ENCODE measurements at places on chromosomes 7 and 10.
A peak's percentile ranks its signal among the peaks of the same experiment; 100 is the strongest.

- DNase-seq: no peak
Observed at GRCh38 chr10:52257692-52258075, 56.4 kb upstream of the DKK1 start.

GRCh38 chr10:99304862-99305229 lies 24.3 kb upstream of the CNNM1 start:
- DNase-seq: no peak

- no peak for DNase-seq
Observed at GRCh38 chr10:3179174-3179573, 6.6 kb upstream of the PITRM1 start.

GRCh38 chr10:6473430-6473829 lies 106.6 kb downstream of the PRKCQ start:
- peak; percentile 5 for DNase-seq

DNA sequence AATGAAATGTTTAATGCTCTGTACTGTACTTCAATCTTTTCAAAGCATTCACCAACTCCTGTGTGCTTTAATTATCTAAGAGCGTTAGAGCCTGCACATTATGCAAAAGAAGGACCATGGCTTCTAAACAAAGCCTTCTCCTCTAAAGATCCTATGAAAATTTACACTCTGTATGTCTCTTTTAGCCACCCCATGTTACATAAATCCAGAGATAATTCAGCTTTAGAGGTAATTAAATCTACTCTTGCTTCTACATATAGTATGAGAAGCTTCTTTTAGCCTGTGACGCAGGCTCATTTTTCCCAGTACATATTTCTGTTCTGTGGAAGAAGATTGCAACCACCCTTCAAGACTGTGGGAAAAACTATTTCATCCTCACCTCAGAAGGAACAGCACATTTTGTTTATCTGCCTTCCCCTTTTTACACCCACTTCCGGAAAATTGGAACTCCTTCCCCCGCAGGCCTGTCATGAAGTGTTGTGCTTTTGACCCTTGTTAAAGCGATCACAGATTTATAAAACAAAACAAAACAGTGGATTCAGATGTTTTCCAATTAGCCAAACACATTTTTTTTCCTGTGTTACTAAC lies 8.1 kb upstream of the TAS2R16 start:
- DNase-seq: no peak

- DNase-seq: no peak
Observed at GRCh38 chr7:40482845-40483244, 348.0 kb downstream of the SUGCT start.

DNA sequence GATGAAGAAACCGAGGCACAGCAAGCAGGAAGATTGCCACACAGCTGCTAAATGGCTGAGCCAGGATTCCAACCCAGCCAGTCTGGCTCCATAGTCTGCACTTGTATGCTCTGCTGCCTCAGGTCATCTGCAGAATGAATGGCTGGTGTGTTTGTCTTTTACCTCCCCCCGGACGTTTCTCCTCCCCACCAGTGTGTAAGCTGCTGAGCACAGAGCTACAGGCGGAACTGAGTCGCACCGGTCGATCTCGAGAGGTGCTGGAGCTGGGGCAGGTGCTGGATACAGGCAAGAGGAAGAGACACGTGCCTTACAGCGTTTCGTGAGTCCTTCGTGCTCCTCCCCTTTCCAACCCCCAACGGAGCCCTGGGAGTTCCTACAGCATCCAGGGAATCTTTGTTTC lies 2.6 kb downstream of the CNPY4 start:
- no peak for DNase-seq

GRCh38 chr7:34140066-34140465 lies 234.7 kb downstream of the BMPER start:
- no peak for DNase-seq

- DNase-seq: no peak
Observed at GRCh38 chr7:119281181-119281846, 991.7 kb upstream of the KCND2 start.

DNA sequence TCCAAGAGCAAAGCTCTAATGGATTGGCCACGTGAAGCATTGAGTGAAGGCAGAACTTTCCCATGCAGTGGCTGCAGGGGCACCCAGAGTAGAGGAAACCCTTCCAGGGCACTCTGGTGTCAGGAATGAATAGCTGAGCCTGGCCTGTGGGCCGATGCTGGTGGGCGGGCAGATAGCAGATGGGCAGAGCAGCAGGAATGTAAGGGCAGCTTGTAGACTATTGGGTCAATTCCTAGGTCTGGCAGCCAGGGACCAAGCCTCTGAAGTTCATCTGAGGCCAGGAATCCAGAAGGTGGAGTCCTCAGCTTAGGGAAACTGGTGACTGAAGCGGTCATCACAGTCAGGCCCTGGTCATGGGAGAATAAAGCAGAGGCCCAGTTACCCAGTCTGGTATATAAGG lies 115.4 kb downstream of the TMEM178B start:
- no peak for DNase-seq

GRCh38 chr10:12602521-12602920 lies 253.2 kb downstream of the CAMK1D start:
- no peak for DNase-seq

DNA sequence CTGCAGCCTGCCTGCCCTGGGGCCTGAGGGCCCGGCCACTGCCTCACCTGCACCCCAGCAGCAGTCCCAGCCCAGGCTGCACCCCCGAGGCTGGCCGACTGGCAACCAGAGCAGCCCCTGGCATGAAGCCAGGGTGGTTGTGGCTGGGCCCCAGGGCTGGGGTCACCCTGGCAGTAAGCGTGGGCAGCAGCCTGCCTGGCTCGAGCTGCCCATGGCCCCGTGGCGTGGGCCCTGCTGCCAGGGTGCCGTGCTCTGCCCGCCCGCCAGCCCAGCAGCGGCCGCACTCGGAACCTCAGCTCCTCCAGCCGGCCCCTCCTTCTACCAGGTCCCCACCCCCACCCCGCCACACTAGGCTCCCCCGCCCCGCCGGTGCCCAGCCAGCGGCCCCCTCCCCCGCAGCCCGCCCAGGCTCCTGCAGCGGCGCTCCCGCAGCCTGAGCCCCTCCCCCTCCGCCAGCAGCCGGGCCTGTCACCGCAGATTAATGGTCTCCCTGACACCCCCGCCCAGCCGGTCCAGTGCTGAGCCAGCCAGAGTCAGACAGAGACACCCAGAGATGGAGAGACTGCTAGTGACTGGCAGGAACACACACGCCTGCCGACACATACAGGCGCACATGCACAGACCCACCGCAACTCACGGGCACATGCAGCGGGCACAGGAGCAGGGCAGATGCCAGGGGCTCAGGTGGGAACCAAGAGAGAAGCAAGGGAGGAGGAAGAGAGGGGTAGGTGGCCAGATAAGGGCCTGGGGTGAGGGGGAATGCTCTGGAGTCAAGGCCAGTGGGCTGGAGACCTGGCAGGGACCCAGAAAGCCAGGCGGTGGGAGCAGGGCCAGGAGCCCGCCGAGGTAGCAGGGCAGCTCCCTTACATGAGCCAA lies 22.4 kb downstream of the KCNH2 start:
- no peak for DNase-seq

- no peak for DNase-seq
Observed at GRCh38 chr10:102634686-102635085, 9.6 kb upstream of the TRIM8 start.

DNA sequence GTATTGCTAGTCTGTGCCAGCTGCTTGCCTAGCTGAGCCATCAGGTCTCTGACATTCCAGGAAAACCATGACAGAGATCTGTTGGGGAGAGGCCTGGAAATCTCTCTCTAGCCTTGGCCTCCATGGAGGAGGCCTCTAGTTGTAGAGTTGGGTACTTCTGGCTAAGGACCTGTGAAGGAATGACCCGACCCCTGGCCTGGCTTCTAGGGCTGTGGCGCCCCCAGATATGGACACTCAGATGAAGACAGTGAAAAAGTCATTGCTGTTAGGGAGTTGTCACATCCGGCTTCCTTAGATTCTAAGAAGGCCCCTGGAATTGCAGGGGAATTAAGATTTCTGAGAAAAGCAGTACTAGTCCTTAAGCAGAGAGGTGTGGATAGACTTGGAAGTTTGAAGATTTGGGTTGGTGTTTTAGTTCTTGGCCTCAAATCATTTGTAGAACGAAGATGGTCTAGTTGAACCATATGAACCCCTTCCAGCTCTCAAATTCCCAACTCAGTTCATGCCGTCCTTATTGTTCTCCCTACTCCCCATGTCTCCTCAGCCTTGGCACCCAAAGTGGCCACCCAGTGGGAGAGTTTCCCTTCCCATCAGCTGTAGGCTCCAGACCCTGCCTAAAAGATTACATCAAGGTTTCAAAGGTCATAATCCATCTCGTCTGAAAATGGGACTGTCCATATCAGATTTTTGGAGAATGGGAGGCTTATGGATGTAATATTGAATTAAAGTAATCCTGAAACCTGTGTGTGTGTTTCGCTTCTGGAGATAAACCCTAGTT lies 7.0 kb downstream of the HHEX start:
- no peak for DNase-seq

GRCh38 chr10:118324140-118324539 lies 18.0 kb downstream of the FAM204A start:
- DNase-seq: no peak

DNA sequence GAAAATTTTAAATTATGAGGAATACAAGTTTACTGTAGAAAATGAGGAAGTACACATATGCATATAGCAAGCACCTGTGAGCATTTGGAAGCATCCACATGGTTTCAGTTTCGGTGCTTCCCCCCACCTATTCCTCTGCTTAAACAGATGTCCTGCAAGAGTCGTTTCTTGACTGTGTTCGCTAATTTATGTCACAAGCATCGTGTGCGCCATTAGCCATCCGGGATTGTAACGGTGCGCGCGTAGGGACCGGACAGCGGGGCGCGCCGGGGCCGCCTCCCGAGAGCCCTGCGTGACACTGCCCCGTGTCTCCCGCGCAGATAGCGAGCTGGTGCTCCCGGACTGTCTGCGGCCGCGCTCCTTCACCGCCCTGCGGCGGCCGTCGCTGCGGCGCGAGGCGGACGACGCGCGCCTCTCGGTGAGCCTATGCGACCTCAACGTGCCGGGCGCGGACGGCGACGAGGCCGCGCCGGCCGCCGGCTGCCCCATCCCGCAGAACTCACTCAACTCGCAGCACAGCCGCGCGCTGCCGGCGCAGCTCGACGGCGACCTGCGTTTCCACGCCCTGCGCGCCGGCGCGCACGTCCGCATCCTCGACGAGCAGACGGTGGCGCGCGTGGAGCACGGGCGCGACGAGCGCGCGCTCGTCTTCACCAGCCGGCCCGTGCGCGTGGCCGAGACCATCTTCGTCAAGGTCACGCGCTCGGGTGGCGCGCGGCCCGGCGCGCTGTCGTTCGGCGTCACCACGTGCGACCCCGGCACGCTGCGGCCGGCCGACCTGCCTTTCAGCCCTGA lies 90.9 kb downstream of the NEURL1 start:
- peak; percentile 50 for DNase-seq

DNA sequence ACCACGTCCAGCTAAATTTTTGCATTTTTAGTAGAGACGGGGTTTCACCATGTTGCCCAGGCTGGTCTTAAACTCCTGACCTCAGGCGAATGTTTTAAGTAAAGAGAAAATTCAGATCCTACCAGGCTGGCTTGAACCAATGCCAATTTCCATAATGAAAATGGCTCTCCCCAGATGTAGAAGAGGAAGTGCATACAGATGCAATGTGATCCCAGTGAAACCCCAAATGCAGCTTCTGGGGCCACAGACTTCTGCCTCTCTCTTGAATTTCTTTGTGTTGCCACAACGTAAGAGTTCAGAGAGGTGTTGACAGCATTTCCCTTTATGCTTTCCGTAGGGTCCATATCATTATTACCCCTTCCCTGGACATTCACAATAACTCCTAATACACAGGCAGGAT lies 29.6 kb upstream of the GOT1 start:
- no peak for DNase-seq

DNA sequence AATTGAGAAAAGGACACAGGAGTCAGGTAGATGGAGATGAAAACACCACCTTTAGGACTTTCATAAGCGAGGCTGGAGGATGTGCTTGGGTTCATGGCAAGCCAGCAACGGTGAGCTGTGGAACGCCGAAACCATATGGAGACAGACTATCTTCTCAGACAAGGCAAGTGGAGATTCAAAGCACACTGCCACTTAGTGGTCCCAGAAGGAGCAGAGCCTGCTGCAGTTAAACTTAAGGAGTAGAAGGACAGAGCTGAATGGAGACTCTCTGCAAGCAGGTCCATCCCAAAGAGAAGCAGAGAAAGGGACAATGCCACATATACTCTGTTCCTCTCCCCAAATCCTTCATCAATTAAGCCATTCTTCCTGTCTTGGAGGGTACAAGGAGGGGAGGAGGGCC lies 236.3 kb upstream of the HABP2 start:
- no peak for DNase-seq

GRCh38 chr7:38656968-38657367 lies 25.8 kb upstream of the AMPH start:
- DNase-seq: no peak

- DNase-seq: no peak
Observed at GRCh38 chr7:98204670-98205069, 6.6 kb upstream of the BHLHA15 start.

GRCh38 chr7:101990811-101991418 lies 173.5 kb downstream of the CUX1 start:
- DNase-seq: no peak

DNA sequence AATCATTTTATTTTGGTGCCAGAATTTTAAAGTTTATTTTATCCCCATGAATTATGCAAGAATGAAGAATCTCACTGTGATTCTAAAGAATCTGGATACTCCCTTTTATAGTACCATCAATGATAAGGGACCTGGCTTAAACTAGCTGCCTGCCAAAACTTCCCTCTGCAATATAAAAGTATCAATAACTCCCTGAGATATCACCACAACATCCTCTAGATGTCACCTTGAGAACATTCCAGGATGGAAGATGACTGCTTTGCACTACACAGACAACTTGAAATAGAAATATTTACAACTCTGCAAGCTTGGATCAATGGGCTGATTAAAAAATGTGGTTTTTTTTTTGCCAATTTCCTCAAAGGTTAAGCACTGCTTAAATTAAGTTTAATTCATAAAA lies 142.1 kb downstream of the SLC25A13 start:
- DNase-seq: no peak

- no peak for DNase-seq
Observed at GRCh38 chr7:38211940-38212339, 33.9 kb downstream of the STARD3NL start.

GRCh38 chr10:5478694-5479305 lies 20.6 kb downstream of the CALML5 start:
- no peak for DNase-seq

DNA sequence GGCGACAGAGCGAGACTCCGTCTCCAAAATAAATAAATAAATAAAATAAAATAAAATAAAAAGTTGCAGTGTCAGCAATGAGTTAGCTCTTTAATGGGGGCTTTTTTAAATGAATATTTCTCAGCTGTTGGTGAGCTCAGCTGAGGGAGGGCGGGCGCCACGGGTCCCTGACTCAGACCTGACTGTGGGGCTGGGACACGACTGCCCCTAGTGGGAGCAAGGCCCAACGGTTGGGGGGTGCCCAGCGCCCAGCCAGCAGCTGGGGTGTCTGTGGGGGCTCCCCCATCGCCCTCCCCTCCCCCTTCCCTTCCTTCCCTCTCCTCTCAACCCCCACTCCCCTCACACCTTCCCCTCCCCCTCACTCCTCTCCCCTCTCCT lies 46.6 kb downstream of the PWWP2B start:
- peak; percentile 57 for DNase-seq

GRCh38 chr10:119903946-119904666 lies 11.6 kb downstream of the SEC23IP start:
- no peak for DNase-seq

All from effector CD8-positive, alpha-beta T cell (primary cell).